ENCODE measurements at places on chromosomes 5 and 9.

GRCh38 chr9:15873573-15874177 lies 320.8 kb downstream of the CCDC171 start:
- no peak for DNase-seq

DNA sequence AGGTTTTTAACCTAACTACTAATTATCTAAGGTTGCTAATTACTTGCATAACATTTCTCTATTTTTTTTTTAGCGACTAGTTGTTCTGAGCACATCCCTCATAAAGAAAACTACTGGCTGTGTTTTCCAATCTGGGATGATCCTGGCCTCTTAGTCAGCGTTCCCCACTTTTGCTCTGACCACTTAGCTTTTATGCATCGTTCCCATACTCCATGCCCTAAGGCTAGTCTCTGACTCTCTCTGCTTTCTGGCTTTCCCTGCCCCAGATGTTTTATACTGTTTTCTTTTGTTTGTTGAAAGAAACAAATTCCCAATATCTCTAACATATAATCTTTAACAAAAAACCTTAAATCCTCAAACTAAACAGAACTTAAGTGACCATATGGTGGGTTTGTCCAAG lies 217.9 kb downstream of the SPATA31D1 start:
- no peak for DNase-seq

DNA sequence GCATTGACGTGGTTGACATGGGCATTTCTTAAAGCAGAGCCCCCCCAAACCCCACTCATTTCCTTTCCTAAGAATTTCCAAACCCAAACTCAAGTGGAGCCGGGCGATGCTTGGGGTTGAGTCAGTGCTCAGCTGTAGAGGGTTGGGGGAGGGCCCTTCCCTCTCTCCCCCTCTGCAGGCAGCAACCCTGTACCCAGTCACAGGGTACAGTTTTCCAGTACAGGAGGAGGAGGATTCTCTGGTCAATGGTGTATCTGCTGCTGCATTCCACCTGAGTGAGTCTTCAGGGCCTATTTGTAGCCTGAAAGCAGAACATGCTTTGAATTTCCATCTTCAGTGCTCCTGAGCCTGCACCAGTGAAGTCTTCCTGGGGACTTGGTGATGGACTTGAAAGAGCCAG lies 55.8 kb downstream of the ENTREP1 start:
- no peak for DNase-seq

DNA sequence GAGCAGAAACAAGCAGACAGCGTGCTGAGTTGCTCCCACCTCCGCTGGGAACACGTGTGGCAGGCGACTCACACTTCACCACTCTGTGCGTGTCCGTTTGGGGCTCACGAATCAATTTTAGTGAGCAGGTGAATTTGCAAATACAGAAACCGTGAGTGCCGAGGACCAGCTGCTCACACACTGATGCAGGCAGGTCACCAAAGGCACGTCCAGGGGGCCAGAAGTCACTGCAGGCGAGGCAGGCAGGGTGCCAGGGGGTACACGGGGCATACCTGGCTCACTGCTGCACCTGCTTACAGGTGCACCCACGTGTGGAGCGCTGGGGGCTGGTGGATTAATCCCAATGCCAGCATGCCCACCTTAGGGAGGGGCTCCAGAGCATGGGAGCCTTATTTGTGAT lies 68.8 kb downstream of the ZNF354C start:
- DNase-seq, result no peak

- no peak for DNase-seq
These were observed 58.7 kb upstream of the ANKRD55 start for GRCh38 chr5:56291661-56292374.

DNA sequence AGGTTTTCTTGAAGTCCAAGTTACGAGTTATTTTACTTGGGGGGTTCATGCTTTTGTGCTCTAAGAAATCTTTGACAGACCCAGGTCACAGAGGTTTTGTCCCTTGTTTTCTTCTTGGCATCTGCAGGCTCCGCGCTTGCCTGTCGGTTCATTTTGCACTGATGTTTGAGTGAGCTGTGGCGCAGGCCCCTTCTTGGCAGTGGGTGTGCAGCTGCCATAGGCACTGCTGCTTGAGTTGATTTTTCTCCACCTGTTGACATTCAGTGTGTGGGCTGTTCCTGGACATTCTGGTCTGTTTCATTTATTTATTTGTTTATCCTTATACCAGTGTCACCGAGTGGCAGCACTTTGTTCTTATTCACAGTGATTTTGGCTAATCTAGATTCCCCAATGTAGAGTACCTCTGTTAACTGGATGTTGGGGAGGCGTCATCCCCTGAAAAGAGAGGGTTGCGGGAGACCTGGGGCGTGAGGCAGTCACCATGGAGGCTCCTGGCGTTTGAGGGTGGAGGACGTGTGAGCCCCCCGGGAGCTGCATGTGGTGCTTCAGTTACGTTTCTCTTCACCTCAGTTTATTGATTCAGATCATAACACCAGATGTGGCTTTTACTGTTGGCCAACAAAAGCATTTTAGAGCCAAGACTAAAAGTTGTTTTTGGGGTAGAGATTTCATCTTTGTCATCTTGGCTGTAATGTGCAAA lies 121.4 kb upstream of the CACNA1B start:
- DNase-seq, result no peak

- no peak for DNase-seq
These were observed 134.6 kb downstream of the RAB3C start for GRCh38 chr5:58717303-58718007.

DNA sequence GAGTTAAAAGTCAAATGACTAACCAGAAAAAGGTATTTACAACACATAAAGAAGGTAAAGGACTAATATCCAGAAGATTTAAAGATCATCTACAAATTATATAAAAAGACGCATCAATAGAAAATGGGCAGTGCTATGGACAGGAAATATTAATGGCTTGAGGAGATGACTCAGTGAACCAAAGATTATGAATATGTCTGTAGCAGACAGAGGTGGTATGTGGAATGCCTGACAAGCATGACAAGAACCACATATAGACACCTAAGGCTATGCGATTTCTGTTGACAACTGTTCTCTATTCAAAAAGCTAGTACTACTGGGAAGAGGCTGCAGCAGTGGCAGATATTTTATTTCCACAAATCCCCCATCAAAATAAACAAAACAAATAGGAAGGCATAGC lies 177.0 kb upstream of the SH3GL2 start:
- no peak for DNase-seq

GRCh38 chr9:105082843-105083242 lies 154.9 kb upstream of the ABCA1 start:
- DNase-seq, result no peak

Data from 8988T (cell line).